Gastrocnemius medialis (tissue), 4 donors: ENCODE measurements at places on chromosomes 2 and 18. TPM values are rescaled to one million over a fixed set of nuclear protein-coding genes. Genes with fewer than 3 reads are reported as not detected.

- DNase-seq = no peak
Measured at GRCh38 chr2:112880091-112880531, 30.9 kb upstream of the IL37 start.

DNA sequence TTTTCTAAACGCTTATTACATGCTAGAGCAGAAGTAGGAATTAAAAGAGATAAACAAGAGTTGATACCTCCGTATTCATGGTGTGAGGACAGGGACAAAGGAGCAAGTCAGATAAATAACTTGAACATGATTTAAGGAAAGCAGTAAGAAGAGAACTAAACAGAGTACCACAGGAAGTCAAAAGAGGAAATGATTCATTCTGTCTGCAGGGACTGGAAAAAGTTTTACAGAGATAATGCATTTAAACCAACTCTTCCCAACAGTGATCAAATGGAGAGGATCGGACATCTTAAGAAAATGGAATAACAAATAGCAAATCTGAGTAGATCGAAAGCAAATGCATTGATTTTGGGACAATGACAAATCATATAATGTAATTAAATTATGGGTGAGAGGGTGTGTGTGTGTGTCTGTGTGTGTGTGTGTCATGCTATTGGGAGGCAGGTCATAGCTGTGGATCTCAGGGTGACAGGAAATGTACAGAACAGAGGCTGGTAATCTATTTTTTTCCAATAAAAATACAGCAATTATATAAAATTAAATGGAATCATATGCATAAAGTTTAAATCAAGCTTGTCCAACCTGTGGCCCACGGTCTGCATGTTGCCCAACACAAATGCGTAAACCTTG is 113.4 kb downstream of the MC4R start:
- no peak for DNase-seq

DNA sequence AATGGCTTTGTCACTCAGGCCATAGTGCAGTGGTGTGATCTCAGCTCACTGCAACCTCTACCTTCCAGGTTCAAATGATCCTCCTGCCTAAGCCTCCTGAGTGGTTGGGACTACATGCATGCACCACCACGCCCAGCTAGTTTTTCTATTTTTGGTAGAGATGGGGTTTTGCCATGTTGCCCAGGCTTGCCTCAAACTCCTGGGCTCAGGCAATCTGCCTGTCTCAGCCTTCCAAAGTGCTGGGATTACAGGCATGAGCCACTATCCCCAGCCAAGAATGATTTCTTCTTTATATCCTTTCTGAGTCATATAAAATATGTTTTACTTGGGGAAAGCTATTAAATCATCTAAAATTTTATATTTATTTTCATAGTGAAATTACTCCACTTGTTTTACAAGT is 61.3 kb downstream of the CYBRD1 start:
- DNase-seq = no peak

The ALK gene
- total RNA-seq = not detected

GRCh38 chr18:4193086-4193485 is 262.0 kb downstream of the DLGAP1 start:
- DNase-seq = no peak

DNA sequence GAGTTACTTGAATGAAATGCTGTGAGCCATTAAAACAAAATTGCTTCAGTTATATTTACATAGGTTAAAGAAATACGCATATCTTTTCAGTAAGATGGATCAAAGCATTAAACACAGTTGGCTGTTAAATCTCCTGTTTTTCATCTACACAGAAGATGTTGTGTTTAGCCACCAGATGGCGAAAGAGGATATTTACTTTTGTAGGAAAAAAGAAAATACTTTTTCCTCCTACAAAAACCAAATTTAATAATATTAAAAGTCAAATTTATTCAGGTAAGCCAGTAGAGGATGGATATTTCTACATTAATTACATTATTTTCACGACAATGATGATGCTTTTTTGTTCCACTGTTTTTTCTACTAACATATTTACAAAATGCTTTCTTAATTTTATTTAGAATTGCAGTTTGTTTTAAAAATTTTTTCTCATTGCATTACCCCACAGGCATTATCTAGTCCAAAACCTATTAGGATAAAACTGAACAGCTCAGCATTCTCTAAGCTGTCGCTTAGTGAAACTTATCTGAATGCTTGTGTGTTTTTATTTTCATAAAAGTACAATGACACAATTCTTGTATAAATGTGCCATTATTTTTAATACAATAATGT is 173.7 kb downstream of the ASXL3 start:
- no peak for DNase-seq

DNA sequence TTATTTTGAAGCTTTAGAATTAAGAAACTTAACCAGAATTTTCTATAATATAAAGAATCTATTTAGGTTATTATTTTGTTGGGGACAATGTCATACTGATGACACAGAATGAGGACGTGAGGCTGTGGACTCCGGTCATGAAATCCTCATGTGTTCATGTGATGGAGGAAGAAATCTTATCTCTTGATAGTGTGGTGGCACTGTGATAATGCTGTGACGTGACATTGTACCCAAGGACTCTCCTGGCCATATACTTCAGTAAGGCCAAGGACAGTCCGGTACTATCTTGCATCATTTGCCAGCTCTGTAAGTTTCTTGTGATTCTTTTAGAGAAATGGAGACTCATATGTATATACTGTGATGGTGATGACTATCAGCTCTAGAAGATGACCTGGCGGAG is 59.1 kb downstream of the SLC9A2 start:
- no peak for DNase-seq

The AFF3 gene
- total RNA-seq = 0.55 TPM

DNA sequence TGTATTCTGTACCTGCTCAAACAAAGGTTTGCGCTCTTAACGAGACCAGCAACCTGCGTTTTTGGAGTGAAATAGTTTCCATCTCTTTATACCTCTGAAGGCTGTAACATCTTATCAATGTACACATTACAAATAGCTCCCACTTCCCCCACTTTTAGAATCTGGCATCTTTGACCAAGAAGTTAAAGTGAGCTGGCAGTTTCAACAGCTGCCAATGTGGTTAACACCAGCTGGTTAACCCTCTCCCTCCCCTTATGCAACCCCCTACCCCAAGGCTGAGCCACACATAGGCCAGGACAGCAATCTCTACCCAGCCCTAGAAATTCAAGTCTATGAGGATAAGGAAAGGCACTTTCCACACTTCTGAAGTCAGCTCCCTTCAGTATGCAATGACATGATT is 2.2 kb upstream of the SERTAD2 start:
- DNase-seq = no peak

The OR6B2 gene
- not detected for total RNA-seq

DNA sequence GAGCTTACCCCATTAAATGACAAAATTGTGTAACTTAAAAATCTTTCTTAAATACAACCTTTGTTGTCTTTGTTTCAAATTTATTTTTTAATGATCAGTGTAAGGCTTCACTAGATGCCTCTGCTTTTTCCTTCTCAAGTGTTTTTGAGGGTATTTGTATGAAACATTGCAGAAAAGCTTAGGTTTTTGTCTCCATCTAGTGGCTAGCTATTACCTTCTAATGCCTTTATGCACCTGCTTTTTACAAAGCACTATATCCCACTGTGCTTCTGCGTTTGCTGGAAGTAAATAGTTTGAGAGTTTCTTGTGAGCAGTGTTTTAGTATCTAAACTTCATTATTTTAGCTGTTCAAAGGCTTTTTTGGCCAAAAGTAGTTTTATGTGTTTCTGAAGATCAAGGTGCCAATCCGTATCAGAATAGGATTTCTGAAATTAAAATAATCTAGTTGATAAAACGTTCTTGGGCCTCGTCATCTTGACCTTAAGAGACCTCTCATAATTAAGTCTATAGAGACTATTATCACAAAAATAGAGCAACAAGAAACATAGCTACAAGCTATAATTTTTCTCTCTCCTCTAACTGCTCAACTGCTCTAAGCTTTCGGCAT is 47.0 kb downstream of the IWS1 start:
- no peak for DNase-seq

The PDCD1 gene
- not detected for total RNA-seq

DNA sequence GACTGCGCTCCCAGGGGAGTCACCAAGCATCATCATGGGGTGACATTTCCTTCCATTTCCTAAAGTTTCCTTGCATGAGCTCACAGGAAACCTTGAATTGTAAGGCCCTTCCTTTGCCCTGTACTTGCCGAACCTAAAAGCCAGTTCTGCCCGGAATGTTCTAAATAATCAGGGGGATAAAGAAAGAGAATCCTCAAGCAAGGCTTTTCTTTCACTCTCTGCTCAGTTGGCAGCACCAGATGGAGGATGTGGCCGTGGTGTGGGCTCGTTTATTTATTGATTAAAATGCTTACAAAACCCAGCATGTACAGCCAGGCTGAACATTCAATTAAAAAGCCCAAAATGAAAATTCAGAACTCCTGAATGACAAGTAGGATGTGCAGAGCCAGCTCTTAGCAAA is 170.5 kb downstream of the SH3RF3 start:
- no peak for DNase-seq

The NLRC4 gene
- 0.27 TPM for total RNA-seq

GRCh38 chr18:832085-832681 is 20.1 kb upstream of the YES1 start:
- DNase-seq = no peak

DNA sequence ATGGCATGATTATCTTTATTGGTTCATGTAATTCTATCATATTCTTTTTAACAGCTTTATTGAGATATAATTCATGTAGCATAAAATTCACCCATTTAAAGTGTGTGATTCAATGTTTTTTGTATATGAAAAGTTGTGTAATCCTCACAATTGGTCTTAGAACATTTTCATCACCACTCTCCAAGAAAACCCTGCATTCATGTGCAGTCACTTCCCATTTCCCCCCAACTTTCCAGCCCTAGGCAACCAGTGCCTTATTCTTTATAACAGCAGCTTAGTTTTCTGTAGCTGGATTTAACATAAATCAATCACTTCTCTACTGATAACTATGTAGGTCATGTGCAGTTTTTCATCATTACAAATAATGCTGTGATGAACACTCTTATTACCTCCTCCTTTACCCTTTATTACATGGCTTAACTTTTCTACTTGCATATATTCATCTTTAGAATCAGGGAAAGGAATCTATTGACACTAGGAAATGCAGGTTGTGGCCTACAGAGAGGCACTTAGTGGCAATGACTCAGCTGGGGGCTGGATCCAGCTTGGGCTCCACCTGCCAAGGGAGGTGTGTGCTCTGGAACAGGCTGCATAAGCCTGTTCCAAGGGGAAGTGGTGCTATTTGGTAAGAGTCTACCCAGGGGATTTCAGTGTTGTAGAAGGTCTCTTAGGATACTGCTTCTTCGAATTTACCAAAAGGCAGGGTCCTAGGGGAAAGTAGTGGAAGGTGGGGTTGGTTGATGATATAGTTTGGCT is 89.1 kb downstream of the ETAA1 start:
- peak; percentile 35 for DNase-seq

GRCh38 chr2:224165901-224166319 is 126.8 kb upstream of the SERPINE2 start:
- no peak for DNase-seq

The RAPGEF4 gene
- total RNA-seq = 5.5 TPM

- DNase-seq = no peak
Measured at GRCh38 chr18:63319383-63320122, at the start of gene BCL2. Gene BCL2 (minus strand): TSS chr18:63319769.

DNA sequence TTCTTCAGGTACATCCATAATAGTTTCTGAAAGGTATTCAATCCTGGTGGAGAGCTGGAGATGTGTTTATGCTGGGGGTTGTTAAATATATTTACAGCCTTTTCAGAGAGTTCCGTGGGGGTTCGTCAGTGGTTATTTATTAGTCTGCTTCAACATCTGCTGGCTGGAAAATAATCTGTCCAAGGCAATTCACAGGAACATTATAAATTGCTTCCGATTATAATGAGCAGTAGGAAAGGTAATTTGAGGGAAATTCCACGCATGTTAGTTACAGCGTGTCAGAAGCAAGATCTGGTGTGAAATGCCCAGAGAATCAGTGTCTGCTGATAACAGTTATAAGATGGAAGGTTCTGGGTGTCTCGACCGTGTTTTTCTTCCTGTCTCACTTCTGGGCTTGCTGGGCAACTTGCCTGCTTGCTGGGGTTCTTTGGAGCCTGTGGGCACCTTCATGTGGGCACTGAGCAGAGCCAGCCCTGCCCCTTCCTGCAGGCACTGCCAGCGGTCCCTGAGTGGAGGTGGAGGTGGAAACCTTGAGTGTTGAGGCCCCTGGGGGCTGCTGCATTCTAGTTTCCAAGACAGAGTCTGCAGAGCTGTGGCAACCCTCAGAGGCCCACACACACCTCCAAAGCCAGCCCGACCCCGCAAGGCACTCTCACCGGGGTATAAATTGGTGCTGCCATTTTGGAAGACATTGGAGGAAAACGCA is 185.7 kb downstream of the FAM210A start:
- no peak for DNase-seq

GRCh38 chr2:235479604-235480003 is 14.2 kb upstream of the AGAP1 start:
- no peak for DNase-seq

DNA sequence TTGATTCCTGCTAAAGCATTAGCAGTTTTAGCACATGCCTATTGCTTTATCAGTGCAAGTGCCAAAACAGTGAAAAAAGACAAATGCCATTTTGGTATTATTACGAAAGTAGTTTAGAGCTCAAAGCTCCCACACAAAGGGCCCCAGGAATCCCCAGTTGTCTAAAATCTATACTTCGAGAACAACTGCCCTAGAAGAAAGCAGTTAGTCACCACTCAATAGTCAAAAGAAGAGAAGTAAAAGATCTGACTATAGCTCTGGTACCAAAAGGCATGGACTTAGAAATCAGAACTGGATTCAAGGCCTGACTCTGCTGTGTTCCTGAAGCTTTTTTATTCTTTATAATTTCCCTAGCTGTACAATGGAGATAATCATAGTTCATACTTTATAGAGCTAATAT is 21.8 kb downstream of the SCN3A start:
- DNase-seq = no peak

The CMPK2 gene
- 4.3 TPM for total RNA-seq

The CPS1 gene
- 2.4 TPM for total RNA-seq

DNA sequence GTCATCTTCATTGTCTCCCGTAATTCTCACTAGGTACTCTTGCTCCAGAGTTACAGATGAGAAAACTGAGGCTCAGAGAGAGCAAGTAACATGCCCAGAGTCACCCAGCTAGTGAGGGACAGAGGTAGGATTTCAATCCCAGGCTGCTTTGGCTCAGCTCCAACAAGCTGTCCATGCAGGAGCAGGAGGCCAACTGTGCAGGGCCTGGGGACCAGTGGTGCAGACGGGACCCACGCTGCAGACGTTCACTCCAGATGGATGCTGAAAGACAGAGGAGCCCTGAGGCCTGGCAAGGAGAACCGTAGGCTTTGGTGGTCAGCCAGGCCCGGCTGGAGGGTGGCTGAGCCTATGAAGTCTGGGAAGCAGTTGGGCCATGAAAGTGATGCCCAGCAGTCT is 102.6 kb downstream of the MCFD2 start:
- DNase-seq = no peak
